ENCODE measurements at places on chromosomes 6 and 20. TPM values are rescaled to one million over a fixed set of nuclear protein-coding genes. Genes with fewer than 3 reads are reported as not detected.
A peak's percentile ranks its signal among the peaks of the same experiment; 100 is the strongest.

The RNF146 gene
- total RNA-seq: 47.3 TPM

The TMEM74B gene
- 5.2 TPM for total RNA-seq

The SUMO4 gene
- 0.22 TPM for total RNA-seq

The RUNX2 gene
- total RNA-seq: 0.24 TPM

The KCNB1 gene
- 1.1 TPM for total RNA-seq

GRCh38 chr6:36863670-36864540 is 10.7 kb downstream of the PPIL1 start:
- no peak for DNase-seq

DNA sequence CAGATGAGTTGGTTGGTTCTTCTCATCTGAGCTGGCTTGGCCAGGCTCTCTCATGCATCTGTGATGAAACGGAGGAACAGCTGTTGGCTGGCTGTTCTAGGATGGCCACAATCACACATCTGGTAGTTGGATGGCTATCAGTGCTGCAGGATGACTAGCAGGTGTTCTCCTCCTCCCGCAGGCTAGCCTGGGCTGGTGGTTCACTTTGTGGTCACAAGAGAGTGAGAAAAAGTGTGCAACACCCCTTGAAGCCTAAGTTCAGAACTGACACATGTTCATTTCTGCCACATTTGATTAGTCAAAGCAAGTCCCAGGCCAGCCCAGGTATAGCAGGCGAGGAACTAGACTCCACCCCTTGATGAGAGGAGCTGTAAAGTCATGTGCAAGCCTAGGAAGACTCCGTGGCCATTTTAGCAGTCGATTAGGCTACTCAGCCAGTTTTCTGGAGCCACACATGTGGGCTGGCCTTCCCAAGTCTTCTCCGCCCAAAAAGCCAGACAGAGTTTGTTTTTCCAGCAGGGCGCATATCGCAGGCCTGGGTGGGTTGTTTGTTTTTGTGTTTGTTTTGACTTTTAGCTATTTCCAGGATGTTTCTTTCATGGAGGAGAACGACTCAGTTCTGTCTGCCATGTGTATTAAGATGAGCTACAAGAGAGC is 120.8 kb downstream of the ISM1 start:
- DNase-seq: no peak

DNA sequence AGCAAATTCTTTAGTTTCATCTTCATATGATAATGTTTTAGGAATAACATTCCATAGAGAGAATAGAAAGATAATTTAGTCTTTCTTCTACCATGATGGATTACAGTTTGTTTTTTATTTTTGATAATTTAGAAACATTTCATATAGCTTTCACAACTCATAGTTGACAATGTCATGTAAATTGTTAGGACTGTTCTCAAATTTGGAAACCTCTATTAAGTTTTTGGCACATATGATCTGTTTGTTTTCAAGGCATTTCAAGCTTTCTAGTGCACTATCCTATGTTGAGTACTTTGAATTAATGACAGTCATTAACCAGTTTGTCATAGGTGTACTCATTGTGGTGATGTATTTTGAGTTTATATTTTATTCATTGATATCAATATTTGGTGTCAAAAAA is 10.7 kb upstream of the TFB1M start:
- DNase-seq: no peak

GRCh38 chr6:84635081-84635761 is 129.2 kb downstream of the TBX18 start:
- no peak for DNase-seq

GRCh38 chr6:142469220-142469619 is 167.4 kb downstream of the ADGRG6 start:
- no peak for DNase-seq

GRCh38 chr6:93575495-93576267 is 156.3 kb upstream of the EPHA7 start:
- DNase-seq: no peak

GRCh38 chr20:21156266-21156665 is 30.4 kb downstream of the KIZ start:
- no peak for DNase-seq

- DNase-seq: peak; percentile 72
Measured at GRCh38 chr6:16901782-16902181, 140.5 kb upstream of the ATXN1 start.
